ENCODE measurements at places on chromosomes 5 and 9. TPM values are rescaled to one million over a fixed set of nuclear protein-coding genes. Genes with fewer than 3 reads are reported as not detected.

DNA sequence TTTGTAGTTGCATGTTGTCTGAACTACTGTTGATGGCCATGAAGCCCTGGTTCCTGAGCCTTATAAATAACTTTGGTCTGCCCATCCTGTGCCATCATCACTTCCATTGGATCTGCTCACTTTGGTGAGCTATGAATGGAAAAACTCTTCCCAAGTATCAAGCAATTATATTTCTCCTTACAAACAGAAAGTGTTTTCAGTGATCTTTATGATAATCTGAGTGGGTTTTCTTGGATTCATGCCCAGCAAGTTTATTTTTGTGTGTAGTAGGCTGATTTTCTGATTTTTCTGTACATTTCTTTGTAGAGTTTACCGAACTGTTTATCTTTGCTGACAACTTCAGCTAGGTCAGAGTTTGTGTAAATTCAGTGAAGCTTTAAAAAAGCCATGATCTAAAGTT is 31.0 kb downstream of the CAMK4 start:
- H3K27me3 ChIP-seq: no peaks in the 10 kb centered on the region
- peak overlapping the region; percentile 97 for H3K27ac ChIP-seq
- peak overlapping the region; percentile 58 for H3K4me3 ChIP-seq
- peaks cover 72% of the 10 kb centered on the region for H3K4me1 ChIP-seq
- peaks cover 55% of the 10 kb centered on the region for H3K36me3 ChIP-seq

GLIPR2 gene
- 30.1 TPM for total RNA-seq

TEX53 gene
- not detected for total RNA-seq

- H3K4me3 ChIP-seq: no peak overlapping the region
- H3K36me3 ChIP-seq: no peaks in the 10 kb centered on the region
- DNase-seq: no peak
- H3K27me3 ChIP-seq: no peaks in the 10 kb centered on the region
These were observed 420.8 kb upstream of the IRX4 start for GRCh38 chr5:2303431-2304100.

GRCh38 chr9:77543131-77543822 is 104.8 kb downstream of the GNA14 start:
- H3K27me3 ChIP-seq: peaks cover 3% of the 10 kb centered on the region
- no peak overlapping the region for H3K4me3 ChIP-seq
- no peak overlapping the region for H3K27ac ChIP-seq
- no peaks in the 10 kb centered on the region for H3K4me1 ChIP-seq
- no peaks in the 10 kb centered on the region for H3K36me3 ChIP-seq
- DNase-seq: no peak

RFX3 gene
- 11.3 TPM for total RNA-seq

GRCh38 chr9:113973226-113973625 is 97.1 kb downstream of the ZNF618 start:
- no peaks in the 10 kb centered on the region for H3K36me3 ChIP-seq
- H3K4me3 ChIP-seq: no peak overlapping the region
- no peak overlapping the region for H3K27ac ChIP-seq

TOR4A gene
- total RNA-seq: 17.5 TPM

DNA sequence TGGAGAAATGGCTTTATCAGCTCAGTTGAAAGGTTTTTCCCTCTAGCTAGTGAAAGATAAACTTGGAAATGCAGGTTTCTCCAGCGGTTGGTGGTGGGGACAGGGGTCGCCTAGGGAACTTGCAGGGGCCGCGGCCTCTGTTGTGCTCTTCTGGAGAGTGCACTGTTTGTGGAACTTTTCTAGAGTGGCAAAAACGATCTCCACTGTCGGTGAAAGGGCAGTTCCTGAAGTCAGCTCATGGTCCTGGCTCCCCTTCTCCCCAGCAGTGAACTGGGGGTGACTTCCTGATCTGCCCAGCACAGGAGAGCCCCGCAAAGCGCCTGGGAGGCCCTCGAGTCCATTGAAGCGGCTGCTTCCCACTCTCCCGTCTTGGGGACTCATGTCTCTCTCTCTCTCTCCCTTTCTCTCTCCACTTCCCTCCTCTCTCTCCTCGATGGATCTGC is 3.2 kb downstream of the IRX1 start:
- peaks cover 64% of the 10 kb centered on the region for H3K27me3 ChIP-seq
- no peaks in the 10 kb centered on the region for H3K36me3 ChIP-seq
- H3K4me3 ChIP-seq: no peak overlapping the region
- DNase-seq: no peak
- no peak overlapping the region for H3K27ac ChIP-seq

- H3K27ac ChIP-seq: no peak overlapping the region
- no peaks in the 10 kb centered on the region for H3K36me3 ChIP-seq
- H3K4me3 ChIP-seq: no peak overlapping the region
- H3K4me1 ChIP-seq: no peaks in the 10 kb centered on the region
- no peaks in the 10 kb centered on the region for H3K27me3 ChIP-seq
- no peak for DNase-seq
These were observed 138.4 kb upstream of the ZNF618 start for GRCh38 chr9:113737517-113738271.

DNA sequence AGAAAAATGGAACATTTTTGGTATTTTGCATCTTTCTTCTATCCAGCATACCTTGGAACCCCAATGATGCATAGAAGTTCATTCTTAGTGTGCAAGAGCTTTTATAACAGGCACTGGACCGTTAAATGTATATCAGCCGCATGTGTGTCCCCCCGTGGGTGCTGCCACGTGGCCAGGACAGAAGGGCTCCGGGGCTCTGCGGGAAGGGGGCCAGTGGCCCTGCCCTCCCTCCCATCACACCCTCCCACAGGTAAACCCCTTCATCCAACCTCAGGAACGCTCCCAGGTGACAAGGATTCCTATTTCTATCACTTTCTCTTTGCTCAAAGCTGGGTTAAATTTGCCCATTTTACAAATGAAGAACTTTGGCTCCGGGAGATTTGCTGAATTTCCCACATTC is 393.4 kb upstream of the IRX4 start:
- no peaks in the 10 kb centered on the region for H3K4me1 ChIP-seq
- DNase-seq: no peak
- H3K27ac ChIP-seq: no peak overlapping the region
- no peaks in the 10 kb centered on the region for H3K27me3 ChIP-seq

DNA sequence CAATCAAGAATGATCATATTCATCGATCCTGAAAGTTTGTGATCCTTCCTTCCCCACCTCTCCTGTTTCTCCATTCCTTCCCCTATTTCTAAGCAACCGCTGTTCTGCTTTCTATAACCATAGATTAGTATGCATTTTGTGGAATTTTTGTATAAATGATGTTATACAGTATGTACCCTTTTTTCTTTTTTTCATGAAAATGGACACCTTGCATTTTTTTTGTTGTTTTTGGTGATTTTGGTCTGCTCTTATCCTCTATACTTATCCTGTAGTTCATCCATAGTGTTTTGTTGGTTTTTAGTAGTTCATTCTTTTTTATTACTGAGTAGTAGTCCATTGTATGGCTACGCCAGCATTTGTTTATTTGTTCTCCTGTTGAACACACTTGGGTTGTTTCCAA is 46.1 kb downstream of the SCGB3A1 start:
- H3K4me3 ChIP-seq: no peak overlapping the region
- H3K4me1 ChIP-seq: peaks cover 4% of the 10 kb centered on the region
- H3K27me3 ChIP-seq: no peaks in the 10 kb centered on the region
- H3K36me3 ChIP-seq: peaks cover 64% of the 10 kb centered on the region
- no peak for DNase-seq

- H3K27me3 ChIP-seq: no peaks in the 10 kb centered on the region
- peak overlapping the region; percentile 98 for H3K4me3 ChIP-seq
- H3K36me3 ChIP-seq: peaks cover 23% of the 10 kb centered on the region
- no peak for DNase-seq
- peaks cover 32% of the 10 kb centered on the region for H3K4me1 ChIP-seq
These were observed 817 bp downstream of the GAPVD1 start for GRCh38 chr9:125262294-125262991.

CARTPT gene
- total RNA-seq: not detected

SLC25A2 gene
- total RNA-seq: 0.16 TPM

GRCh38 chr5:179610903-179611265 is 12.6 kb downstream of the HNRNPH1 start:
- peaks cover 41% of the 10 kb centered on the region for H3K4me1 ChIP-seq
- no peaks in the 10 kb centered on the region for H3K27me3 ChIP-seq
- H3K27ac ChIP-seq: no peak overlapping the region
- no peak for DNase-seq
- H3K36me3 ChIP-seq: peaks cover 79% of the 10 kb centered on the region

- peaks cover 26% of the 10 kb centered on the region for H3K4me1 ChIP-seq
- H3K36me3 ChIP-seq: peaks cover 18% of the 10 kb centered on the region
- H3K4me3 ChIP-seq: no peak overlapping the region
- DNase-seq: no peak
- H3K27ac ChIP-seq: no peak overlapping the region
- H3K27me3 ChIP-seq: peaks cover 4% of the 10 kb centered on the region
These were observed 1.6 kb upstream of the TMEM245 start for GRCh38 chr9:109121232-109121796.

SLC36A2 gene
- not detected for total RNA-seq

- H3K27ac ChIP-seq: no peak overlapping the region
- H3K27me3 ChIP-seq: no peaks in the 10 kb centered on the region
- H3K36me3 ChIP-seq: no peaks in the 10 kb centered on the region
- H3K4me3 ChIP-seq: no peak overlapping the region
These were observed 118.6 kb upstream of the IRX4 start for GRCh38 chr5:2001300-2001699.

NR6A1 gene
- 1.8 TPM for total RNA-seq

- no peak for DNase-seq
- H3K27ac ChIP-seq: peak overlapping the region; percentile 67
- H3K4me3 ChIP-seq: peak overlapping the region; percentile 78
- peaks cover 20% of the 10 kb centered on the region for H3K4me1 ChIP-seq
These were observed 866 bp downstream of the SLC22A5 start for GRCh38 chr5:132370181-132370970.

SKP2 gene
- total RNA-seq: 56.6 TPM

GRCh38 chr5:147382776-147383175 is 127.1 kb downstream of the DPYSL3 start:
- H3K27ac ChIP-seq: no peak overlapping the region
- DNase-seq: no peak
- H3K4me3 ChIP-seq: no peak overlapping the region
- no peaks in the 10 kb centered on the region for H3K4me1 ChIP-seq

- H3K27ac ChIP-seq: no peak overlapping the region
- no peaks in the 10 kb centered on the region for H3K27me3 ChIP-seq
- peaks cover under 1% of the 10 kb centered on the region for H3K4me1 ChIP-seq
- H3K36me3 ChIP-seq: no peaks in the 10 kb centered on the region
- H3K4me3 ChIP-seq: no peak overlapping the region
- DNase-seq: no peak
These were observed 39.2 kb upstream of the MAN2A1 start for GRCh38 chr5:109650493-109650892.

- no peak overlapping the region for H3K4me3 ChIP-seq
- no peaks in the 10 kb centered on the region for H3K27me3 ChIP-seq
- no peak for DNase-seq
- no peaks in the 10 kb centered on the region for H3K36me3 ChIP-seq
- H3K27ac ChIP-seq: no peak overlapping the region
- no peaks in the 10 kb centered on the region for H3K4me1 ChIP-seq
These were observed 901.7 kb downstream of the TLE1 start for GRCh38 chr9:80787636-80788035.

- no peak overlapping the region for H3K4me3 ChIP-seq
- DNase-seq: no peak
- no peaks in the 10 kb centered on the region for H3K36me3 ChIP-seq
- no peaks in the 10 kb centered on the region for H3K27me3 ChIP-seq
- H3K4me1 ChIP-seq: no peaks in the 10 kb centered on the region
These were observed 54.6 kb upstream of the ECM2 start for GRCh38 chr9:92590377-92590776.

GRCh38 chr5:90097082-90097477 is 312.5 kb downstream of the CETN3 start:
- no peaks in the 10 kb centered on the region for H3K4me1 ChIP-seq
- no peak overlapping the region for H3K27ac ChIP-seq
- H3K27me3 ChIP-seq: no peaks in the 10 kb centered on the region
- H3K36me3 ChIP-seq: no peaks in the 10 kb centered on the region
- no peak for DNase-seq
- H3K4me3 ChIP-seq: no peak overlapping the region

- no peaks in the 10 kb centered on the region for H3K27me3 ChIP-seq
- no peaks in the 10 kb centered on the region for H3K4me1 ChIP-seq
- no peak overlapping the region for H3K27ac ChIP-seq
- no peaks in the 10 kb centered on the region for H3K36me3 ChIP-seq
- H3K4me3 ChIP-seq: no peak overlapping the region
- no peak for DNase-seq
These were observed 315.4 kb downstream of the CDK5RAP2 start for GRCh38 chr9:120264528-120264927.

LMX1B gene
- not detected for total RNA-seq

PCDHA8 gene
- not detected for total RNA-seq

- H3K4me1 ChIP-seq: no peaks in the 10 kb centered on the region
- H3K36me3 ChIP-seq: peaks cover 23% of the 10 kb centered on the region
- no peak for DNase-seq
- no peak overlapping the region for H3K27ac ChIP-seq
- H3K4me3 ChIP-seq: no peak overlapping the region
These were observed 10.5 kb upstream of the AHRR start for GRCh38 chr5:310941-311434.

ARL14EPL gene
- not detected for total RNA-seq

SMIM27 gene
- total RNA-seq: 15.5 TPM

GRCh38 chr5:75890546-75890945 is 173.3 kb upstream of the POC5 start:
- H3K27ac ChIP-seq: no peak overlapping the region
- no peak for DNase-seq
- no peaks in the 10 kb centered on the region for H3K4me1 ChIP-seq
- H3K4me3 ChIP-seq: no peak overlapping the region
- no peaks in the 10 kb centered on the region for H3K36me3 ChIP-seq

SLC6A18 gene
- total RNA-seq: not detected

DNA sequence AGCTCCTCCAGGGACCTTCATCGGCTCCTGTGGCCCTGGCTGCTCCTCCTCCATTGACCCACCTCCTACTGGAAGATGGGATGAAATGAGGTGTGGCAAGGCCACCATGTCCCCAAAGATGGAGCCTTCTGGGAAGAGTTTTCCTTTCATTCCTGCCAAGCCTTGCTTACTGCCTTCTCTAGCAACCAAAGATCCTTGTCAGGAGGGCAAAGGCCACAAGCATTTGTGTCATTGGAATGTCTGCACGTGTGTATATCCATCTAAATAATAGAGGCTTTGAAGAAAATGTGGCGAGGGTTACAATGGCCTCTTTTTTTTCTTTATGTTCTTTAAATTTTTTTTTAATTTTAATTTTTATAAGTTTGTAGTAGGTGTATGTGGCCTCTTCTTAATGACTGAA is 313.6 kb downstream of the ARHGEF28 start:
- DNase-seq: no peak
- H3K4me1 ChIP-seq: no peaks in the 10 kb centered on the region
- H3K36me3 ChIP-seq: no peaks in the 10 kb centered on the region

GRCh38 chr9:20382460-20383071 is 239.7 kb downstream of the MLLT3 start:
- peaks cover 7% of the 10 kb centered on the region for H3K36me3 ChIP-seq
- no peak for DNase-seq
- H3K4me1 ChIP-seq: peaks cover 15% of the 10 kb centered on the region

DNA sequence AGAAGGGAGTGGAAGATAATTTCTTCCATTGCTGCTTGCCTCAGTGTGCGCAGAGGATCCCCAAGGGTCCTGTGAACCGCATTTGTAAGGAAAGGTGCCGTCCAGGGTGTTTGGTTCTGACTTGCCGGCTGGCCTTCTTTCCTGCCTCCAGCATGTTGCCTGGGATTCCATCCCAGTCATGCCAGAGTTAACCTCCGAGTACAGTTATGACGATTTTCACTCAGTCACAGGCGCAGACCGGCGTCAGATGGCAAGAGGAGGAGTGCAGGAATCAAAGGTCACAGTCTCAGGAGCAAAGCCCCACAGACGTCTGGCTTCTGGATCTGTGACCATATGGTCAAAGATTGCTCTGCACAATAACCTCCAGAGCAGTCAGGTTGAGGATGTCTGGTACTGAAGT is 5.9 kb upstream of the GADD45G start:
- H3K36me3 ChIP-seq: no peaks in the 10 kb centered on the region
- no peak overlapping the region for H3K27ac ChIP-seq
- H3K27me3 ChIP-seq: peaks cover 31% of the 10 kb centered on the region
- no peak overlapping the region for H3K4me3 ChIP-seq

ACOT12 gene
- not detected for total RNA-seq

CYLC2 gene
- total RNA-seq: not detected

Measured in activated T-helper 2 cell treated with anti-CD3 and anti-CD28 coated beads, Interferon-gamma antibody, Interleukin-2, Interleukin-4, amounts not matched to agents 10 μg/mL and 5 μg/mL and 100 μg/mL, durations not matched to agents 14 hours and 24 hours and 36 hours (primary cell).